ENCODE measurements at places on chromosomes 16 and 17.

- DNase-seq = no peak
These were observed 291.2 kb upstream of the MON1B start for GRCh38 chr16:76899767-76900166.

- DNase-seq = peak; percentile 82
These were observed 32.8 kb upstream of the NUDT16L1 start for GRCh38 chr16:4660454-4661007.

DNA sequence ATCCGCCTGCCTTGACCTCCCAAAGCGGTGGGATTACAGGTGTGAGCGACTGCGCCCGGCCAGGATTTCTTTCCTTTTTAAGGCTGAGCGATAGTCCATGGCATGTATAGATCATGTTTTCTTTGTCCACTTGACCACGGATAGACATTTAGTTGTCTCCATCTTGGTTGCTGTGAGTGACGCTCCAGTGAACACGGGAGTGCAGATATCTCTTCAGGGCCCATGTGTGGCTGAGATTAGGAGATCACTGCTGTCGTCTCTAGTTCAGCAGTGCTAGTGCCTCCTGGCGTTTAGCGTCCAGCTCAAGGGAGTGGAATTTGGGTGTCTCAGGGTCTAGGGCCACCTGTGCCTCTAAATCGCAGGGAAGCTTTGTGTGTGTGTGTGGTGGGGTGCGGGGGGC, 41.5 kb downstream of the ABCC1 start:
- DNase-seq = no peak

DNA sequence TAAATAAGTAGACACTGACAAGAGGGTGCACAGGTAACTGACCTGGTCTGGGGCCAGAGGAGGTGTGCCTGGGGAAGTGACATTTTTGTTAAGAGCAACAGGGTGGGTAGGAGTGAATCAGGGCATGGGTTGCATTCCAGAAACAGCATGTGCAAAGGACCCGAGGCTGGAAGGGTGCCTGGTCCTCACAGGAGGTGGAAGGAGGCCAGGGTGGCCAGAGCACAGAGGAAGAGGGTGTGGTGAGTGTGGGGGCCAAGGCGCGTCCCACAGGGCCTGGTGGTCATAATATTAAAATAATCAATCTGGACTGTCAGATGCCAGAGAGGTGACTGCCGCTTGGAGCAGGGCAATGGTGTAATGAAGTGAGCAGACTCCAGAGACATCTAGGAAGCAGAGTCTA, 14.3 kb downstream of the ARHGAP23 start:
- no peak for DNase-seq

DNA sequence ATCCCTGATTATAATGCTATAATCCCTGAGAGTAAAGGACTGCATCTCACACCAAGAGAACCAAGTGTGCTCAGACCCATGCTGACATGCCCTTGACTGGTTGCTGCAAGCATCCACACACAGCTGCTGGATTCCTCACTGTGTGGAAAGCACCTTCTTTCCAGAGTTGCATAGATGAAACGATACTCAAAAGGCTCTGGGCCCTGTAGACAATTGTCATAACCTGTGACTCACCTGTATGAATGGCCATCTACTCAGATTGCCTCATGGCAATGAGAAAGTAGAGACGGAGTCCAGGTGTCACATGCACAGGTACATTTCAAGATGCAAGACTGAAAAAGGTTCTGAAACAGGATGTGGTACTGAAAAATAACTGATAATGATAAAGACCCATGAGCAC, 58.1 kb downstream of the MPHOSPH6 start:
- DNase-seq = no peak

DNA sequence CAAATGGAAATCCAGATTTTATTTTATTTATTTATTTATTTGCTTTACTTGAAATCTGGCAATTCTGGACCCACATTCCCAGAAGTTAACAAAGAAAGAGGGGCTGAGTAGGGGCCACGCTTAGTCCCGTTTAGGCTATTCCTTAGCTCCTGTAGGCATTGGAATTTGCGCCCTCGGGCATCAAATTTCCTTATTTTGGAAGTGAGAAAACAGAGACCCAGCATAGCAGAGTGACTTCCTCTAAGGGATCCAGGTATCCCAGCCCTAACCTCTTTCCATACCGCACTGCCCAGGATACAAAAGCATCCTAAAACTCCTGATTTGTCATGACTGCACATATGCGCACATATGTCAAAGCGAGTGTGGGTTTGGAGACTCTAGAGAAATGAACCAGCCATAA, 19.0 kb upstream of the SMG1 start:
- DNase-seq = no peak

GRCh38 chr16:7137560-7138330, 194.9 kb upstream of the RBFOX1 start:
- no peak for DNase-seq

DNA sequence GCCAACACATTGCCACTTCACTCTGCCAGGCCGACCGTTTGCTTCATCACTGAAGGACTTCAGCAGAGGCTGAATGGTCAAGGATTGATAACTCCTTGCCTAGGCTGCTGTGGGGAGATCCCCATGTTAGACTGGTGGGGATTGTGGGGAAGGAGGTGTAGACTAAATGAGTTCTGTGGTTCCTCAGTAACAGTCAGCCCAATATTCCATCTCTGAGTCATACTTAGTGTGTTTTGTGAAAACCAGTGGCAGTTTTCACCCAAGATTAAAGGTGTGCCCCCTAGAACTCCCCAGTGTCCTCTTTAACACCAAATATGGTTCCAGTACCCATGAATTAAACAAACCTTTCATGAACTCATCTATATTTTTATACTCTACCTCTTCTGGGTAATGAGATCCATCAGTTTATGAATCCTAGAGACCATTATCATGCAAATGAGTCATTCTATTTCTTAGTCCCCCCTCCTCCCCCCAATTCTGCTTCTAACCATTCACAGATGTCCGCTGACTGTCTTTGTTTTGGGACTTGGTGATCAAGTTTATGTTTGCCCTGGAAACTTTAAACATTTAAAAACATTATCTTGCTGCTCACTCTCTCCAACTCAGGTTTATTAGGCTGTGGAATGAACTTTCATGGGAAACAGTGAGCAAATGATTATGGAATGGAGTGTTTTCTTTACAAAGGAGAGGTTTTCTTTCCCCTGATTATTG, 66.8 kb upstream of the GAS7 start:
- no peak for DNase-seq

- DNase-seq = peak; percentile 22
These were observed 1.7 kb upstream of the ZNF423 start for GRCh38 chr16:49857423-49858181.

- DNase-seq = no peak
These were observed 19.7 kb downstream of the TMEM11 start for GRCh38 chr17:21194226-21194625.

DNA sequence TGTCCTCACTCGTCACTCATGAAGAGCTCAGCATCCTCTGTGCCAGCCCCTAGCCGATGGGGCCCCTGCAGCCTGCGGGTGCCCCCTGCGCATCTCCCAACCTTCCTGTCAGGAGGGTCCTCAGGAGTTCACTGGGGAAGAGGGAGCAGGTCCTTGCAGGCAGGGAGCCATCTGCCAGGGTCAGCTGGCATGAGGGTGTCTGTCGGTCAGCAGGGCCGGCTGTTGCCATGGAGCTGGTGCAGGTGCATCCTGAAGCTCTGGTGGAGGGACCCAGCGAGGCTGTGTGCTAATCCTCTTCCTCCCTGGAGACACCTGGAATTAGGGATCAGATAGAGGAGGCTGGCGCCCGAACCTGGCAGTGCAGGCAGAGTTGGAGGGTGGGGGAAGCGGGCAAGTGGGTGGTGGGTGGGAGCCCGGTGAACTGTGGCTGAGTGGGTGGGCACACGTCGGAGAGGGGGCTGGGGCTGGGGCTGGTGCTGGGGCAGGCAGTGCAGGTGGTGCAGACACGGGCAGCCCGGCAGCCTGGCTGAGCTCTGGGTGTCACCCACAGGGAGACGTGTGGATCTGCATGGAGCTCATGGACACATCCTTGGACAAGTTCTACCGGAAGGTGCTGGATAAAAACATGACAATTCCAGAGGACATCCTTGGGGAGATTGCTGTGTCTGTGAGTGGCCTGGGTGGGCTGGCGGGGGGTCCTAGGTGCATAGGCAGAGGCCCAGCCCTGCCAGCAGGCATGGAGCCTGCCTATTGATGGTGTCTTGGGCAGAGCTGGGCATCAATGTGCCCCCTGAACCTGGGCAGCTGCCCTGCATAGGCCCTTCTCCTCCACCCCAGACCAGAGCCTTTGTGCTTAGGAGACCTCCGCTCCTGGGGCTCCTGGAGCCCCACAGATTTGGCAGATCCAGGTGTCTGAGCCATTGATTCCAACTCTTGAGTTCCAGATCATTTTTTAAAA, 17.4 kb downstream of the MAP2K3 start:
- no peak for DNase-seq

Data from activated T-cell treated with anti-CD3 and anti-CD28 coated beads, Interleukin-2, amount 50 U/mL, for 4 hours (primary cell).